ENCODE measurements at places on chromosomes 16 and 17.

DNA sequence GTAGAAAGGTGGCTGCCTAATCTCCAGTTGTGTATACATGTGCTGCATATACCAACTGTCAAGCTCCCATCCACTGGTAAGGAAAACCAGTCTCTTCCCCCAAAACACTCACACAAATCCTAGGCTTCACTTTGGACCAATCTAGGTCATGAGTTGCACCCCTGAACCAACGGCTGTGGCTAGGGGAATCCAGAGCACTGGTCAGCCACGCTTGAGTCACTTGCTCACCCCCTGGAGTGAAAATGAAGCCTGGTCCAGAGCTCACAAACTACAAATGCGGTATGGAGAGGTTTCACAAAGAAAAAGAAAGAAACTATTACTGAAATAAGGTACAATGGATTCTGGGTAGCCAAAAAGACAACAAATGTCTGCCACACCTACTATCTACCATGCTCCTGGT lies 66.1 kb upstream of the NLK start:
- no peak for DNase-seq

DNA sequence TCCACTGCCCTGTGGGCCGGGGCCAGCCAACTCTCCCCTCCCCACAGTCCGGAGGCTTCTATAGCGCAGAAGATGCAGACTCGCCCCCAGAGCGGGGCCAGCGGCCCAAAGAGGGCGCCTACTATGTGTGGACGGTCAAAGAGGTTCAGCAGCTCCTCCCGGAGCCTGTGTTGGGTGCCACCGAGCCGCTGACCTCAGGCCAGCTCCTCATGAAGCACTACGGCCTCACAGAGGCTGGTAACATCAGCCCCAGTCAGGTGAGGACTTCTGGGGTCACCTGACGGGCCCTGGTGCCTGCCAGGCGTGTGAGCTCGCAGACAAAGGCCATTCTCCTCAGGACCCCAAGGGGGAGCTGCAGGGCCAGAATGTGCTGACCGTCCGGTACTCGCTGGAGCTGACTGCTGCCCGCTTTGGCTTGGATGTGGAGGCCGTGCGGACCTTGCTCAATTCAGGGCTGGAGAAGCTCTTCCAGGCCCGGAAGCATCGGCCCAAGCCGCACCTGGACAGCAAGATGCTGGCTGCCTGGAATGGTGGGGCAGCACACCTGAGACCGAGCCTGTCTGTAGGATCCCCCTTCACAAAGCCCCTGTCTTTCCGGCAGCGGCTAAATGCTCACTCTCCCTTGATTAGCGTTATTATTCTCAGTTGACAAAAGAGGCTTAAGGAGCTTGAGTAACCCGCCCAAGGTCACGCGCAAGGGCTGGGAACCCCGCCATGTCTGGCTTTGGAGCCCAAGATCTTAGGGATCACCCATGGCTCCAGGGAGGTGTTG lies 3.9 kb downstream of the SPATA20 start:
- peak; percentile 48 for DNase-seq

GRCh38 chr16:17037499-17037898 lies 433.3 kb downstream of the XYLT1 start:
- no peak for DNase-seq

DNA sequence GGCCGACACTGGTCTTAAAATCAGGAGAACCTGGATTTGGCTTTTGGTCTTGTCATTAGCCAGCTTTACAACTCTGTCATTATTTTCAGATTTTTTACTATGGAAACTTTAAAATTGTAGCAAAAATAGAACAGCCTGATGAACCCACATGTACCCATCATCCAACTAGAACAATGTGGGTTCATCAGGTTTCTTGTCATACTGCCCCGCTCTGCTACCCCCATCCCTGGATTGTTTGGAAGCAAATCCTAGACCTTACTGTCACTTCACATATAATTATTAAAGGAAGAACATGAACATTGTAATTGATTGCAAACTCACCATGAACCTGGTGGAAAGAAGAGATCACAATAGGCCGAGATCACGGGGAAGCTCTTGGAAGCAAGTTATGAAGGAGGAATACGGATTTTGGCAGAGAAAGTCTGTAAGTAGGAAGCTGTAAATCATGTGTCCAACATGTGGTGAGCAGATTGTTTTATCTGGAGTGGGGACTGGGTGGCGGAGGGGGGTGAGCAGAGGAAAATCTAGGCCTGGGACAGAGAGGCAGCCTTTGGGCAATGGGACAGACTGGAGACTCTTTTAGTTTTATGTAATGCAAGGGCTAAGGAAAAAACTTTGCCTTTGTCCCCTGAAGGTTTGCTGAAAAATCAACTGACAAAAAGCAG lies 67.0 kb downstream of the PITPNC1 start:
- DNase-seq: no peak

- DNase-seq: no peak
Measured at GRCh38 chr17:65194670-65195334, 57.6 kb downstream of the RGS9 start.

DNA sequence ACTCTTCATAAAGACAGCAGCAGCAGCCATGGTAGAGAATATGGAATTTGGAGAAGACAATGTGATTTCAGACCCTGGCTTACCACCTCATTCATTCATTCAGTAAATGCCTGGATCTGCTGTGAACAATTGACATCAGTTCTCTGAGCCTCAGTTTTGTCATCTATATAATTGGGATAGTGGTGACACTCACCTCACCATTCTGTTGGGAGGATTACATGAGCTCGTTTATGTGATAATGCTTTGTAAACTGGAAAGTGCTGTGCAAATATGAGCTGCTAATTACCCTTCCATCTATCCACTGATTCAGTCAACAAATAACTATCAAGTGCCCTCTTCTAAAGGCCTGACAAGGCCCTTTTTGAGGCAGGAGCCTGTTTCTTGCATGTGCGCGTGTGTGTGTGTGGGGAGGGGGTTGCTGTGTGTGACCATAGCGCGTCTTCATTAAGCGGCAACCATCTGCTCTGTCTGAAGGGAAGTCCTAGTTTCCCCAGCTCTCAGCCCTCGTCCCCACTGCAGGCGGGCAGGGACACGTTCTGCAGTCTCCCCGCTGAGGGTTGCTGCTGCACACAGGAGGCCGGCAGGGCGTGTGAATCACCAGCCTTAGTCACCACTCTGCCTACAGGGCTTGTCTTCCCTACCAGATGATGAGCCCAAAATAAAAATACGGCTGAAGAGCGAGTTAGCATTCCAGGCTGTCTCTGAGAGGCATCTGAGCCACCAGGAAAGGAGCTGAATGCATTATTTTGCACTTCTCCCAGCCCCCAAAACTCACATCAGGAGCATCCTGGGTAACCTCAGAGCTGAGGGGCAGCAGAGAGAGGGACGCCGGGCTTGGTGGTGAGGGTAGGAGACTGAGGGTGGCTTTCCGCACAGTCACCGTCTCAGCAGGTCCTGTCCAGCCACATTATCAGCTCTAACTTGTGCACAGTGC lies 19.9 kb downstream of the ARL4D start:
- DNase-seq: peak; percentile 86

GRCh38 chr17:42026857-42027589 lies 7.1 kb downstream of the NKIRAS2 start:
- no peak for DNase-seq

DNA sequence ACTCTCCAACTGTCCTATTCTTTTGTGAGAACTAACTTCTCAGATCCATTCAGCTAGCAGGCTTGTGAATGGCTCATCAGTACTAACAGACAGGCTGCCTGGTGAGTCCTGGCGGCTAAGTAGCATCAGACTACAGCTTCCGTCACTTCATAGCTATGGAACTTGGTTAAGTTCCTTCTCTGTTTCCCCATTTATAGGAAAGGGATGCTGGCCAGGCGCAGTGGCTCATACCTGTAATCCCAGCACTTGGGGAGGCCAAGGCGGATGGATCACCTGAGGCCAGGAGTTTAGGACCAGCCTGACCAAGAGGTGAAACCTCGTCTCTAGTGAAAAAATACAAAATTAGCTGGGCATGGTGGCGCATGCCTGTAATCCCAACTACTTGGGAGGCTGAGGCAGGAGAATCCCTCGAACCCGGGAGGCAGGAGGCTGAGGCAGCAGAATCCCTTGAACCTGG lies 49.9 kb upstream of the TANGO6 start:
- DNase-seq: no peak

DNA sequence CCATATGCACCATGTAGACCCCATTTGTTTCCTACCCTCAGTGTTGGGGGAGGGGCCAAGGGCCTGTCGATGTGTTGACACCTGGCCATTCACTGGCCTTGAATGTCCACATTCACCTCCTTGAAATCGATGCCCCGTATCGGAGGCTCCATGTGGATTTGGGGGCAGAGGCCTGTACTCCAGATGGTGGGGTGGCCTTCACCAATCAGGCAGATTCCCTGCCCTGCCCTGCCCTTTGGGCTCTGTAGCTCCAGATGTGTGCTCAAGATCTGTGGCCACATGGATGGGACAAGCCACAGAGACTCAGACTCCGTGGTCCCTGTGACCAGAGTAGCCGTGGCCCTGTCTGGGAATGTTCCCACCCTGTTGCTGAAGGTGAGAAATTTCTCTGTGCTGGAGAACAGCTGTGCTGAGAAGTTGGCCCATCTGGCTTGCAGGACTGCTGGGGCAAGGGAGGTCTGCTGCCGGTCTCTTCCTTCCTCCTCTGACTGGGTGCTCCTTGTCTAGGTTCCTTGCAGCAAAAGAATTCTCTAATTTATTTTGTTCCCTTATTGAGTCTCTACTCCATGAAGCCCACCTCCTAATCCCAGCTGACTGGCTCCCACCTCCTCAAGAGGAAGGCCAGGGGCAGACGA lies 221.3 kb downstream of the SEC14L1 start:
- DNase-seq: no peak

- DNase-seq: peak; percentile 20
Measured at GRCh38 chr16:89574681-89575246, 794 bp upstream of the CPNE7 start.

GRCh38 chr17:31521632-31522283 lies 130.3 kb downstream of the RAB11FIP4 start:
- DNase-seq: no peak

GRCh38 chr17:19520641-19521040 lies 13.0 kb upstream of the SLC47A1 start:
- DNase-seq: no peak

DNA sequence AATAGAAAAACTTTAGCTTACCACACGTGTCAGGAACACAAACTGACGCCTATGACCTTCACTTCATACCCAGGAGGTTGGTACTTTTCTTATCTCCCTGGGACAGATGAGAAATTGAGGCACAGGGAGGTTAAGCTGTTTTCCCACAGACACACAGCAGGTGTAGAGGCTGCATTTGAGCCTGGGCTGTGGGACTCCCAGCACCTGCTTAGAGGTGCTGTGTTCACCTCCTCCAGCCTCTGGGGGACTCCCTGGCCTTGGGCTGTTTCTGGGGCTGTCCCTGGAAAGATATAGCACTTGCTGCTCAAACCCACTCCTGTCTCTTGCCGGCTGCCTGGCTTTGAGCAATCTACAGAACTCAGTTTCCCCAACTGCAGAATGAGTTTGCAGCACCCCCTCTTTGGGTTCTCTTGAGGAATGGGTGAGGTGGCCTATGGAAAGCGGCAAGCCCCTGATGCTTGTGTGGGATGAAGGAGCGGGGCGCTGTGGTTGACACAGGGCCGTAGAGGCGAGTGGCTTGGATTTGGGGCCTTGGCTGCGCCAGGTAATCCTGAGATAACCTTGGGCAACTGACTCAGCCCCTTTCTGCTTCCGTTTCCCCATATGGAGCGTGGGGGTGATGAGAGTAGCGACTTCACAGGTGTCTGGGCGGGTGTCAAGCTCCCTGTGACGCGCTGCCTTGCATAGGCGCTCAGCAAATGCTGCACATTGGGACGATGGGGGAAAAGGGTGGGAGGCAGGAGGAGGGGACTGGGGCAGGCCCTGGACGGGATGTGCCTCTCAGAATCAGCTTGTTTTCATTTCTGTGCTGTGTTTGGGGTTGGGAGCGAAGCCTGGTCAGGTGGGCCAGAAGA lies 104.5 kb upstream of the CIBAR2 start:
- no peak for DNase-seq

DNA sequence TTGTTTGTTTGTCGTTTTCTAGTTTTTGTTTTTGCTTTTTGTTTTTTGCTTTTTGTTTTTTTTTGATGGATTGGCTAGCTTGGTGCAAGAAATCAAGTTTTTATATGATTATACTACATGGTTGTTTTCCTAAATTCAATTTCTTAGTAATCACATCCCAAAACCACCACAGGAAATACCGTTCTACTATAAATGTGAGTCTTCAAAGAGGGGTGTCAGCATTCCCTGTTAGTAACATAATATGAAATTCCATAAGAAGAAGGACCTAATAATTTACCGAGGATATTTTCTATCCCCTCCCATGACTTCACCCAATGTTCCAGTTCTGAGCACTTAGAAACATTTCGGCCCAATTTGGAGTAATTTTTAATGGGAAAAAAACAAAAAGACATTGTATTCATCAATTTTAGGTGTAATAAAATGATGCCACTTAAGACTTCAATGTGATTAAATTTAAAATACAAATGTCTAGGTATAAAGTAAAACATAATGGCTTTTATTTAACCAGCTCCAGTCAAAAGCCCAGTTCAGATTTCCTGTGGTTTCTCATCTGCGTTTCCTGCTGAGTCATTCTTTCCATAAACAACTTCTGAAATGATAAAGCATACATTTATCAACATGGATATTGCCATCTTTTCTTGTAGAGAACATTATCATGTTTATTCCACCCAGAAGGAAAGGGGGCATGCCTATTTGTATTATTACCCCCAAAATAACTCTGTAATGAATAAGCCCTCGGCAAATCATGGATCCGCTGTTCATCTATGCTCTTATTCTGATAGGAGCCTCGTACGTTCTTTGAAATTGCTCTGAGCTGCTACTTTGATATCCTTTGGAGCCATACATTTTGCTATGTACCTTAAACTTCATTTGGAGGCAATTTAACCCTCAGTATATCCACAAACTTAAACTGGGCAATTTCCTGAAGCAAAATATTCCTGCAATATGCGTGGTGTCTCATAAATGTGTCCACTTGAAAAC lies 28.1 kb downstream of the HSBP1 start:
- DNase-seq: peak; percentile 16

- DNase-seq: no peak
Measured at GRCh38 chr17:82090549-82091263, 7.3 kb downstream of the FASN start.
